ENCODE measurements at places on chromosomes 7 and 10.

DNA sequence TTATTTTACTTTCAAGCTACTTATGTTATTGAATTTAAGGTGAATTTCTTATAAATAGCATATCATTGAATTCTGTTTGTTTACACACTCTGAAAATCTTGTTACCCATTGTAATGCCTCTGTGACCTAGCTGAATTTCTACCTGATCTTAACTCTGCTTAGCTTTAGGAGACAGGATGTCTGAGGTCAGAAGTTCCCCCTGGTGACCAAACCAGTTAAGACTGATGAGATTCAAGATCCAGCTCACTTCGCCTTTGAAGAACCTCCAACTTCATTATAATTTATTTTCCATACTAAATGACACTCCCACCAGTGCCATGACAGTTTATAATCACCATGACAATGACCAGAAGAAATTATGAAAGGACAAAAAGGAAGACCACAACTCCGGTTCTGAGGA, 213.4 kb upstream of the CDC14C start:
- no peak for DNase-seq

- DNase-seq = peak; percentile 99
These were observed 478.5 kb downstream of the KIF20B start for GRCh38 chr10:90179696-90180407.

GRCh38 chr10:96266118-96266770, 5.1 kb downstream of the BLNK start:
- DNase-seq = no peak

GRCh38 chr10:108615576-108616320, 1307.6 kb downstream of the XPNPEP1 start:
- no peak for DNase-seq

- peak; percentile 31 for DNase-seq
These were observed at the start of gene NFE2L3 for GRCh38 chr7:26151953-26152781. NFE2L3 (plus strand) TSS chr7:26152198; CDS start chr7:26152499, 301 bp downstream.

DNA sequence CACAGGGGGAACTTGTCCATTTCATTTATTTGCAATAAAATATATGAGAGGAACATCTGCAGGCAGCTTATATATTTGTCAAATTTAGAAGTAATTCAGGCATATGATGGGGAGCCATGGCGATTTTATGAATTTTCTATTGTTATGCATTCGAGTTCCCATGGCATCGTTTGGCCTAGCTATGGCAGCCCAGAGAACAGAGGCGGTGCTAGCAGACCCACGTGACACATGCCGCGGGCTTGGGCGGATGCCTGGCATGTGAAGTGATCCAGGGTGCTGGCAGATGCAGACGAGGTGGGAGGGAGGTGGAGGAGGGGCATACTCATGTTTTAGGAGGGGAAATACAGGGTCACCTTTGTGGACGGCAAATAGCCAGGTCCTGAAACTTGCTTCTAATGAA, 560.0 kb upstream of the GALNT17 start:
- peak; percentile 22 for DNase-seq

- DNase-seq = no peak
These were observed 344.9 kb upstream of the MKI67 start for GRCh38 chr10:128471151-128471550.

- peak; percentile 89 for DNase-seq
These were observed 2.8 kb downstream of the DUSP5 start for GRCh38 chr10:110500515-110500905.

- DNase-seq = no peak
These were observed 5.4 kb downstream of the SLIT1 start for GRCh38 chr10:97180363-97180755.

DNA sequence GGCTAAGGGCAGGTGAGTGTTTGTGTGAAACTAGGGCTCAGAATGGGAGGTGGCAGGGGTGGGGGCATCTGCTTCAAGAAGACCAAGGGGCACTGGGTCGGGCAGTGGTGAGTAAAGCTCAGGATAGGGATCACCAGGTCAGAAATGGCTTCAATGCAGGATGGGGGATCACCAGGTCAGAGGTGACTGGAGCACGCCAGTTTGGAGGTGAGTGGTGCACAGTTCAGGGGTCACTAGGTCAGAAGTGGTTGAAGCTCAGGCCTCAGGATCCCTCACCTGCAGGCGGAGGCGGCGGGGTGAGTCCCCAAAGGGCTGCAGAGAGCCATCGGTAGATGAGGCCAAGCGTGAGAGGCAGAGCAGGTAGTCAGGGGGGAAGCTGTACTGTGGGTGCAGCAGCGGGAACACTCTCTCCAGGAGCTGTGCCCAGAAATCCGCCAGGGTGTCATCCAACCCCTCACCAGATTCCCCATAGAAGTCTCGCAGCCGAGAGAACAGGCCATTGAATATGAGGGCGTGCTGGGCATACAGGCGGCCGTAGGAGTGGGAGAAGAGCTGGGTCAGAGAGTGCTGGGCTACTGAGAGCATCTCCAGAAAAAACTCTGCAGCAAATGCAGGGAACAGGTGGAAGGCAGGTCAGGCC, 1.8 kb downstream of the GPC2 start:
- no peak for DNase-seq

- DNase-seq = peak; percentile 86
These were observed 120.9 kb downstream of the C10orf105 start for GRCh38 chr10:71598621-71599055.

DNA sequence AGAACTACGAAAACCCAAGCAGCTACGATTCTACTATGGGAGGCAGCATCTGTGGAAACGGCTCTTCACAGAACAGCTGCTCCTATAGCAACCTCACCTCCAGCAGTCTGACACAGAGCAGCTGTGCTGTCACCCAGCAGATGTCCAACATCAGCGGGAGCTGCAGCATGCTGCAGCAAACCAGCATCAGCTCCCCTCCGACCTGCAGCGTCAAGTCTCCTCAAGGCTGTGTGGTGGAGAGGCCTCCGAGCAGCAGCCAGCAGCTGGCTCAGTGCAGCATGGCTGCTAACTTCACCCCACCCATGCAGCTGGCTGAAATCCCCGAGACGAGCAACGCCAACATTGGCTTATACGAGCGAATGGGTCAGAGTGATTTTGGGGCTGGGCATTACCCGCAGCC, 81.6 kb upstream of the SAMD8 start:
- DNase-seq = no peak

DNA sequence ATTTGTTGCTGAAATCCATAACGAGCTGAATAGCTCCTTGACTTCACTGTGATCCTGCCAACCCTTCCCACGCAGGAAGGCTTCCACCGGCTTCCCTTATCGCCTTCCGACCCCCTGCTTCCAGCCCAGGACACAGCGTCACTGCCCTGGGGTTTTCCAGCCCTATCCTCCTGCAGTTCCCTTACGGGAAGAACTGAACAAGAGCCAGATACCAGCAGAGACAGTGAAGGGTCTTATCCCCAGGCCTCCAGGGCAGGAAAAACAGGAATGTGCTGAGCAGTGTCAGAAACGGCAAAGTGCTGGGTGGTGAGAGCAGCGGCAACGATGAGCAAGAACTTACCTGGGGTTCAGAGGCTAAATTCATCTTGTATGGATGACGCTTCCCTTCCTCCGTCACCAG, 22.4 kb downstream of the PDLIM1 start:
- DNase-seq = peak; percentile 60

- peak; percentile 96 for DNase-seq
These were observed 302.6 kb downstream of the KLF6 start for GRCh38 chr10:3482200-3482993.

DNA sequence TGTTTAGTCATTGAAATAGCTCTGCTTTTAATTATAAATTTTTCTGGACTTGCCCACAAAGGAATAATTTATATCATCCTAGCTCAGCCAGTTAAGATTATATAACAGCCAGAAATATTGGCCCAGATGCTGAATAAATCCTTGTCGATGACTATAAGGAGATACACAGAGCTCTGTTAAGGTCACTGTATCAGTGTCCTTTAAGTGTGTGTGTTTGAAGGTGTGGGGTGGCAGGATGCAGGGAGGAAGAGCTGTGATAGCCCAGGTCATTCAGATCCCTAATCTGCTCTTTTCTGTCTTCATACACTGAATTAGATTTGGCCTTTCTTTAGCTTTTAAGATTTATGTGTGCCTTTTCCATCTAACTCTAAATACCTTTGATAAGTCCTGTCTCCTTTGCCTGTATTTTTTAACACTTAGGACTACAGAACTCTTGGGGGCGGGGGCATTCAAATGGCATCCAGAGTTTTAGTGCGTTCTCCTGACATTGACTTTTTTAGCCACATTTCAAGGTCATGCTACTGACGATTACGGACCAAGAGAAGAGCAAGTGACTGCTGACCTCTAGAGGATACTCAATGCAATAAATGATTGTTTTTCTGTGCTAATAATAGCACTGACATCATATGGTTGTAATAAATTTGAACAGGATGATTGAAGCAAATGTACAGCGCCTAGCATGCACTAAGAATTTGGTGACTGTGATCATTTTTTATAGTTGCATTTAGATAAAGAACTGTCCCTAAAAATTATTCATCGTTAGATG, 172.3 kb downstream of the CACNB2 start:
- DNase-seq = peak; percentile 80

DNA sequence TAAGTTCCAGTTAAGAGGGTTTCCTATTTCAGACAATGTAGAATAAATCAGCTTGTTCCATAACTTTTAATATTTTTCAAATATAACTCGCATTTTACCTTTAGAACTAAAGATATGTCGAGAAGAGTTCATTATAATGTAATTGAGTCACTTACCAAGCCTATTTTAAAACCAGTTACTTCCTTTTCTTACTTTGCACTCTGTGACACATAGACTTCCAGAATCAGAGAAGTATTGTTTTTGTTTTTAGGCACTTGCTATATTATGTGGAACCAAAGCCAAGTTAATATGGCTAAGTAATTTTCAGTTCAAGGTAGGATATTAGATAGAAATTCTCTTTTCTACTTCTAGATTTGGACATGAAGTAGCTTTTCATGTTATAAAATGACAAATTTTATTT, 182.7 kb upstream of the PRPS1L1 start:
- DNase-seq = no peak

GRCh38 chr7:120959929-120960484, 9.4 kb downstream of the ING3 start:
- no peak for DNase-seq

DNA sequence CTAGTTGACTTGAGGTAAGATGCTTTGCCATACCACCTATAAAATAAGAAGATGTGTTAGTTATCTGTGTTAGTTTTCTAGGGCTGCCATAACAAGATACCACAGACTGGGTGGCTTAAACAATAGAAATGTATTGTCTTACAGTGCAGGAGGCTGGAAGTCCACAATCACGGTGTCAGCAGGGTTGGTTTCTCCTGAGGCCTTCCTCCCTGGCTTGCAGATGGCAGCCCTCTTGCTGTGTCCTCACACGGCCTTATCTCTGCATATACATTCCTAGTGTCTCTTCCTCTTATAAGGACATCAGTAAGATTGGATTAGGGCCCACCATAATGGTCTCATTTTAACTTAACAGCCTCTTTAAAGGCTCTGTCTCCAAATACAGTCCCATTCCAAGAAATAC, 192.1 kb downstream of the GATA3 start:
- no peak for DNase-seq

DNA sequence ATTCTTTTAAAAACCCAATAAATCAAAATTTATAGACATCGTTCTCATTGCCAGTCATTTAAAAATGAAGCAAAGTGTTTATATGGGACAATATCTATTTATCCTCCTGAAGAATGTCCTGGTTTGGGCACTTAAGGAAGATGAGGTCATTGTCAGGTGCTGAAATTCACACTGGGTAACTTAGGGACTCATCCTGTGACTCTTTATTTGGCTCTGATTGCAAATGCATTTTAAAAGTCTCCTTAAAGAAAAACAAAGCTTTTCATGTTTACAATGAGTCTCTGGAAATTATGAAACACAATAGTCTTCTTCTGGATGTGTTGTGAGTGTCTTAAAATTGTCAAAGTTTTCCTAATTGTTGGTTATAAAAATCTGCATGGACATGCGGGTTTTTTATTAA, 69.5 kb upstream of the GPR158 start:
- no peak for DNase-seq

DNA sequence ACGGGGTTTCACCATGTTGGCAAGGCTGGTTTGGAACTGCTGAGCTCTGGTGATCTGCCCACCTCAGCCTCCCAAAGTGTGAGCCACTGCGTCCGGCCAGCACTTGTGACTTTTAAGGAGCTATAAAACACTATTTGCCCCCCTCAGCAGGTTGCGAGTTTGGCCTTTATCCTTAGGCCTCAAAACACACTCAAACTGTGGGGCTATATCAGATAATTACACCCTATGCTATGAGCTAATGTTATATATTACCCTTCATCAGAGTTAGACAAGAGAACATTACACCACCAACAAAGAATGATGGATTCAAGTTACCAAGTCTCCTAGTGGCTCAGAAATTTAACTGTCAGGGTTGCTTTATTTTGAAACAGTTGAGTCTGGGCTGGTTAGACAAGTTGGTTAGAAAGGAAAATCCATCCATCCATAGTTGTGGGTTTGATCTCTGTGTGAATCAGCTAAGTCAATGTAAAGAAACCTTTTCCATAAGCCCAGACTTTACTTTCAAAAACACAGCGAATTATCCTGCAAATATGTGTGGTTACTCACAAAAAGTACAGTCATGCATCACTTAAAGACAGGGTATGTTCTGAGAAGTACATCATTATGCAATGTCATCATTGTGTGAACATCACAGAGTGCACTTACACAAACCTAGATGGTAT, 115.8 kb downstream of the SEMA3D start:
- peak; percentile 52 for DNase-seq

DNA sequence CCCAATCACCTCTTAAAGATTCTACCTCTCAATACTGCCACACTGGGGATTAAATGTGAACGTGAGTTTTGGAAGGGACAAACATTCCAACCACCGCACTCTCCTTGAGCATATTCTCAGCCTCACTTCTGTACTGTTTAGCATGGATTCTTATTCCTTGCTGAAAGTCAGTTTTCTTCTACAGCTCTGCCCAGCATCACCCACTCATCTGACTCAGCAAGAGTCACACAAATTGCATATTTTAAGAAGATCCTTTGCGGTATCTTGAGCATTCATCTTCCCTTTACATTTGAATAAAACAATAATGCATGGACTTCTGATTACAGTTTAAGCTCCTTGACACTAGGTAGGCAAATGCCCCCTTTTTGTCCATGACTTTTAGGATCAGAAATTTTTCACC, 251.6 kb upstream of the MKLN1 start:
- DNase-seq = peak; percentile 87

- no peak for DNase-seq
These were observed 420.4 kb downstream of the SDK1 start for GRCh38 chr7:3721422-3721821.

- peak; percentile 51 for DNase-seq
These were observed 145.3 kb downstream of the SFMBT2 start for GRCh38 chr10:7265396-7266123.

GRCh38 chr7:18386607-18387006, 108.9 kb upstream of the HDAC9 start:
- DNase-seq = no peak

DNA sequence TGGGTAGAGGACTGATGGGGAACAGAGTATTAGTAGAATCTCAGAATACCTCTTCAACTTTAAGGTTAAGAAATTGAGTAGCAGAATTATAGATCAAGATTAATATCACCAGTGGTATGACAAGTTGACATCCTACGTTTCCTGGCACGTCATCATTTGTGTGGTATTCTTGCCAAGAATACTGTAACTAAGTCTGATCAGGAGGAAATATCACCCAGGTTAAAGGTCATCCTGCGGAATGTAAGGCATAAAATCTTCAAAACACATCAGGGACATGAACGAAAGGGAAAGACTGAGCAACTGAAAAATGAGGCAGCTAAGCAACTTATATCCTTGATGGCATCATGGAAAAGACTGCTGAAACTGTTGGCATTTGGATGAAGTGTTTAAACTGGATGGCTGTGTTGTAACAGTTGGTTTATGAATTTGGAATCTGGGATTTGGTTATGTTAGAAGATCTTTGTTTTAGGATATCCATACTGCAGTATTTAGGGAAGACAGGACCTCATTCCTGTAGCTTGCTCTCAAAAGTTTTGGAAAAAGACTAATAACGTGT, 86.1 kb downstream of the TRIM24 start:
- no peak for DNase-seq

- no peak for DNase-seq
These were observed 69.8 kb downstream of the PRKAG2 start for GRCh38 chr7:151806952-151807775.
